Vagina (tissue), 2 donors: ENCODE measurements at places on chromosomes 7 and 10. TPM values are rescaled to one million over a fixed set of nuclear protein-coding genes. Genes with fewer than 3 reads are reported as not detected.

PNLIPRP3 gene
- 2.2 TPM for total RNA-seq

CLRN3 gene
- total RNA-seq = not detected

AKAP9 gene
- 75.4 TPM for total RNA-seq

GRM3 gene
- not detected for total RNA-seq

TRIM74 gene
- total RNA-seq = not detected

NUTM2D gene
- total RNA-seq = 3.7 TPM

CRCP gene
- 56.5 TPM for total RNA-seq

PDE1C gene
- total RNA-seq = 19.2 TPM

BTBD16 gene
- not detected for total RNA-seq

DNA sequence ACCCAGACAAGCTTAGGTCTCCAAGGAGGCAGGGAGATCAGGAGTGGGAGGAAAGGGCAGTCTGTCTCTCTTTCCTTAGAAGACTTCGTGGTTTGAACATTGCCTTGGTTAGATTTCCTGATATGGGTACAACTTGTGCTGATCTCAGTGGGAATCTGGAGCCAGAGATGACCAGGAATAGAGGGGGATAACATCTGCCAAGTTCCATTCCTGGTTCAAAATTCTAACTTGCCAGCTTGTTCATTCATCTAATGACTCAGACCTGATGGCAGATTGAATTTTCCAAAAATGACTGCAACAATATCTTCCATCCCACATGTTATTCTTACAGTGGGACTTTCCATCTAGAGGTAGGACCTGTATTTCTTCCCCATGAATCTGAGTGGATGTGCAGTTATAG, 394.3 kb upstream of the PODXL start:
- DNase-seq = no peak

DNA sequence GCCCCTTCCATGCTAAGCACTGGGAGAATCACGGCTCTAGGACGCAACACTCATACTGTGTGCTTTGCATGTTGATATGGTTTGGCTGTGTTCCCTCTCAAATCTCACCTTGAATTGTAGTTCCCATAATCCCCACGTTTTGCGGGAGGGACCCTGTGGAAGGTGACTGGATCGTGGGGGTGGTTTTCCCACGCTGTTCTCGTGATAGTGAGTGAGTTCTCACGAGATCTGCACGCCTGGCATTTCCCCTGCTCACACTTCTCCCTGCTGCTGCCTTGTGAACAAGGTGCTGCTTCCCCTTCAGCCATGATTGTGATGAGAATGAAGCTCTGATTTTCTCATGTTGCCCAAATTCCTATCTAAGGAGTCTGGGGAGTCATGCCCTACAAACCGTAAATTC, 53.0 kb upstream of the ADGRA1 start:
- no peak for DNase-seq

DNA sequence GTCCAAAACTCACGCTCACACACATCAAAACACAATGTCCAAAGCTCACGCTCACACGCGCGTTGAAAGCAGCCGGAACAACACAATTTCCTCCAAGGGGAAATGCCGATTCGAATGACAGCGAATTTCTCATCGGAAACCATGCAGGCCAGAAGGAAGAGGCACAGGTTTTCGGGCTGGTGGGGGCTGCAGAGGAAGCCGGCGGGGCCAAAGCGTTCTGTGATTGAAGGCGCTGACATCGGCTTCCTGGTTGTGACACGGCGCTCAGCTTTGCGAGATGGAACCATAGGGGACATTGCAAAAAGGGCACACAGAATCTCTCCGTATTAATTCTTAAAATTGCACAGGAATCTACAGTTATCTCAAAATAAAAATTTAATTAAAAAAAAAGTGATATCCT, 61.3 kb downstream of the FOXL3 start:
- DNase-seq = no peak

DNA sequence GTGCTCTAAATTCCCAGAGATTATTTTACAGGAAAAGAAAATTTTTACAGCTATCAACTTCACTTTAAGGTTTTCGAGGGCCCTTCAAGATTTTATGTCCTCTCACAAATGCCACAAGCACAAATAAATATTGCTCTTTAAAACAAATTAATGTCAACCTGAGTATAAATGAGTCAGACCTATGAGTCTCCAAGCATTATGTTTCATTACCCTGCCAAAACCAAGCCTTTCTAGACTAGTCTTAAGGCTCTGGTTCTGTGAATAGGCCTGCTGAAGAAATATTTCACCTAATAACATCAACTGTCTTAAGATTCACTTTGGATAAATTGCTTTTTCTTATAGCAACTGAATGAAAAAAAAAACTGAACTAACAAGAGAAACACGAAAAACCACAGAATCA, 153.0 kb downstream of the PDE1C start:
- DNase-seq = no peak

- no peak for DNase-seq
These were observed 20.3 kb upstream of the PAX2 start for GRCh38 chr10:100725071-100725471.

- DNase-seq = no peak
These were observed 32.8 kb downstream of the ADRA2A start for GRCh38 chr10:111109501-111110242.

DNA sequence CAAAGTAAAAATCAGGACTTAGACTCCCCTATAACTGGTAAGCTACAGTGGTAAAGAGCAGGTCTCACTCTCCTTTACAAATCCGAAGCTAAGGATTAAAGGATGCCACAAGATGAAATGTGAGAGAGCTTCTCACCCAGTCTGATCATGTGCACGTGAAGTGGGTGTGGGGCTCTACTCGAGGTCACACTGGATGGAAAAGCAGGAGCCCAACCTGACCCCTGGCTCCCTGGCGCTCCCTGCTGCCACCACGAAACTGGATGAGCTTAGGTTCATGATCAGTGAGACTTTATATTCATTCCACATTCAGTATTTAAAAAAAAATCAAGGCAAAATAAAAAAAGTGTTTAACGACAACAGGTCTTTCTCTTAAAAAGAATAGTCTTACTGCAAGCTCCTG, 21.7 kb upstream of the FOXI2 start:
- DNase-seq = no peak

GRCh38 chr7:2843711-2844152, 376 bp downstream of the GNA12 start:
- no peak for DNase-seq

DNA sequence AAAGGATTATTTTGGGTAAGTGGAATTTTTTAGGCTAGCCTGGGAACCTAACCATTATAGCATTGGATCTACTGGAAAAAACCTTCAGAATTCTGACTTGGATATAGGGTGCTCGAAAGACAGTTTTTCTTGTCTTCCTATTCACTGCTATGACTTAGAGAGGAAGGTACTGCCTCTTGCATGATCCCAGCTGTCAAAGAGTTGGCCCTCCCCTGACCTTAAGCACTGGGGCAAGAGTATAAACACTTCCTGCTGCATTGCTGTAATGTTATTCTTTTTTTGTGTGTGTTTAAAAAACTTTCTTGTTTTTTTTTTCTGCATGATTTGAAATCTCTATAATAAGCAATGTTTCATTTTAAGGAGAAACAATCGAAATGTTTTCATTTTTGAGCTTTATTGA, 113.0 kb downstream of the LRMDA start:
- no peak for DNase-seq

DNA sequence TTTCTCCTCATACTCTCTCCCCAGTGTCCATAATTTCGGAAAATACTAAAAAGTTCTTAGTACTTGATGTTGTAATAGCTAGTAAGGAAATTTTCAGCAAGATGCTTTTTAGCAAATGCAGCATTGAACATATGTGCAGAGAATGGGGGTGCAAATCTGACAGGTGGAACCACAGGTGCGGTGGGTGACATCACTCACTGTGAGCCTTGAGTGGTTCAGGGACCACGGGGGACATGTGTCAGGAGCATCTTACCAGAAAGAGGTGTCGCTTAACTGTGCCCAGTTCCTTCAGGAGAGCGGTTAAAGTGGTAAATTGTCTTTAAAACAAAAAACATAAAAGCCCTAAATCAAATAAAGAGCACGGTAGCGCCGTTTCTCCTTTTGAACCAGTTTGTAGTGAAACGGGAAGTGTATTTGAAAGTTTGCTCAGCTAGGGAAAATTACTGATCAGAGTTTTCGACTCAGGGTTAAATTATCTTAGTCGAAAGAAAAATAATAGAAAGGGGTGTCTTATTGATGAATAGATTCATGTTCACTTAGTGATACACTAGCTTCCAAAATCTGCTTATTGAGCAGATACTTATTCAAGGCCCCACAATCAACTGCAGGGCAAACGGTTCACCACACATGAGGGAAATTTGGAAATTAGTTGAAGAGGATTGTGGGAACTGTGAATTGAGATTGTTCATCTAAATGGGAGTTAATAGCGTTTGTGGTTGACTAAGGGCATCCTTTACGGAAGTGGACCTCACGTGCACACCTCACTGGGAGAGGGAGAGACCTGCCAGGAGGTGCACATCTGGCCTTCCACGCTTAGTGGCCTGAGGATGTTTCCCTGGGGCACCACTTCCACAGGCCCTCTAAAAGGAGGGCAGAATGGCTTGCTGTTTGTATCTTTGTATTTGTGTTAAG, 12.7 kb downstream of the CUL1 start:
- no peak for DNase-seq

GRCh38 chr10:51687296-51687695, 12.1 kb downstream of the CSTF2T start:
- DNase-seq = no peak

DNA sequence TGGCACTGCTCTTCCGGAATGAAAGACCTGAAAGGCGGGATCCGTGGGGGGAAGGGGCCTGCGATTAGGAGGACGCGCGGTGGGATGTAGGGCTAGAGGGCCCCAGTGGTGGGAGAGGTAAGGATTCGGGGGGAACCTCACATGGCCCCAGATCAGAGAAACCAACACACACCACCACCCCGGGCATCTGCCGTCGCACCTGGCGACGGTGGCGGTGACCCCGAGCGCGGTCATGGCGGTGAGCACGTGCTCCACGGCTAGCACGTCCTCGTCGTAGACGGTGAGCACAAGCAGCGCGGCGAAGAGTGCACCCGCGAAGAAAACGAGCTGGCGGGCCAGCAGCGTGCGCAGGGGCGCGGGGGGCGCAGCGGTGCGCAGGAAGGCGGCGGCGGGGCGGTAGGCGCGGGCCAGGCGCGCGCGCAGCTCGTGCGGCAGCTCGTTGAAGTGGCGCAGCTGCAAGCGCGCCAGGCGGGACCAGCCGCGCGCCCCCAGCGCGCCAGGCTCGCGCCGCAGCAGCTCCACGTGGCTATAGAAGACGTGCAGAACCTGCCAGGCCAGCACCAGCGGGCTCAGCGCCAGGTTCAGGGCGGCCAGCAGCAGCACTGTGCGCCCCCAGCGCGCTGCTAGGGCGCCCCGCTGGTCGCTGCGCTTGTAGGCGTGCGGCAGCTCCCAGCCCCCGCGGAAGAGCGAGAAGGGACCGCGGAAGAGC, 5.7 kb downstream of the ATG9B start:
- DNase-seq = no peak

GRCh38 chr10:29415876-29416275, 127.0 kb downstream of the LYZL1 start:
- DNase-seq = no peak

DNA sequence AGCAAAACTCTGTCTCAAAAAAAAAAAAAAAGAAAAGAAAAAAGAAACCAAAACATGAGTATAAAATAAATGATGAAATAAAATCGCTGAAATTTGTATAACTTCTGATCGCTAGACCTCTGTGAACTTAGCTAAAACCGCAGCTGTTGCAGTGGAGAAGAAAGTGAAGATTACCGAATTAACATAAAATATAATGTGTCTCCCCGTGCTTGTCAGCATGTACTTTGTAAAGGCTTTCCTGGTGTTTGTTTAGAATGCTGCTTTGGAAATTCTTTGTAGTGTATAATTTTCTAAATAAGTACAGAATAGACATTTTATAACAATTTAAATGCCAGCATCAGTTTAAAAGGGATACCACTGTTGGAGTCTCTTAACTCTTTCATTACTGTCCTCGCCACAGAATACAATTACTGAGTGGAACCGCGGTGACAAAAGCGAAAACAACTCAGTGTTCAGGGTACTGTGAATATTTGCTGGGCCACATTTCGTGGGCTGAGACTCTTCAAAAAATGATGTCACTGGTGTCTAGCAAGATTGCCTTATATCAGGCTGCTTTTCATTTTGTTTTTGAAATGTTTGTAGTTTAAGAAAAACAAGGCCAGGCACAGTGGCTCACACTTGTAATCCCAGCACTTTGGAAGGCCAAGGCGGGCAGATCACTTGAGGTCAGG, 167.7 kb downstream of the NSUN6 start:
- DNase-seq = no peak

- no peak for DNase-seq
These were observed 124.0 kb upstream of the GPR22 start for GRCh38 chr7:107345898-107346297.
